NCI-H2171 treated with DMSO at 0.1 percent for 48 hours (cell line): ENCODE measurements at places on chromosomes 6 and 20.
A peak's percentile ranks its signal among the peaks of the same experiment; 100 is the strongest.

DNA sequence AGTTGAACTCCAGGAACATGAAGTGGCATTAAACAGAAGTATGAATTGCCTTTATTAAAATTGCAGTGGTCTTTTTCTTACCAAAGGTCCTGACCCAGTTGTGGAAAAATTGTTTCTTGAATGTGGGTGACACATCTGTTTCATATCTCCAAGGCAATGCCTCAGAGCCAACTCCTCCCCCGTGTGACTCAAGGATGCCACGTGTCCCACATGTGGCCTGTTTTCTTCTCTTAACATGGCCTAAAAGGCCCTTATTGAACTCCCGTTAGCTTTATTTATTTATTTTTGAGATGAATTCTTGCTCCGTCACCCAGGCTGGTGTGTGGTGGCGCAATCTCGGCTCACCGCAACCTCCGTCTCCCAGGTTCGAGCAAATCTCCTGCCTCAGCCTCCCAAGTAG lies 128.4 kb upstream of the ESR1 start:
- DNase-seq, result no peak

DNA sequence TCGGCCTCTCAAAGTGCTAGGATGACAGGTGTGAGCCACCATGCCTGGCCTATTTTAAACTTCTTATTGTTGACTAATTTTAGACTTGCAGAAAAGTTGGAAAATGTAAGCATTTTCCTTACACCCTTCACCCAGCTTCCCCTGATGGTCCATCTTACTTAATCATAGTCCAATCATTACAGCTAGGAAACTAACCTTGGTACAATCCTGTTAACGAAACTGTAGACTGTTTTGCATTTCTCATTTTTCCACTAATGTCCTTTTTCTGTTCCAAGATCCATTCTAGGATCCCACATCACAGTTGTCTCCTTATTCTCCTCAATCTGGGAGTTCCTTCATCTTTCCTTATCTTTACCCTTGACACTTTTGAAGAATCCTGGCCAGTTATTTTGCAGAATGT lies 659 bp upstream of the GFRA4 start:
- no peak for DNase-seq

DNA sequence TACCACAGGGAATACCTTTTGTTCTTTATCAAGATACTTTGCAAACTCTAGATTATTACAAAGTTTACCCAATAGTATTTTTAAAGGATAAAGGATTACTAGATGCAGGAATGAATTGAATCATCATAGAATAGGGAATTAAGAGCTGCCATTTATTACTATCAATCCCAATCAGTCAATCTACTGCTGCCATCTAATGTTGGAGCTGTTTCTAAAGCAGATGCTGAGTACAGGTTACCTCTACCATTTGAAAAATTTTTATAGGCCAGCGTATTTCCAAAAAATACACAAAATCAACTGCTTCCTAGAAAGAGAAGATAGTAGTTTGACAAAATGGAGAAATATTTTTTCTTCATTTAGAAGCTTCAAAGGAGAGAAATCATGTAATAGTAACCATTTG lies 520.4 kb downstream of the ADGRB3 start:
- no peak for DNase-seq

DNA sequence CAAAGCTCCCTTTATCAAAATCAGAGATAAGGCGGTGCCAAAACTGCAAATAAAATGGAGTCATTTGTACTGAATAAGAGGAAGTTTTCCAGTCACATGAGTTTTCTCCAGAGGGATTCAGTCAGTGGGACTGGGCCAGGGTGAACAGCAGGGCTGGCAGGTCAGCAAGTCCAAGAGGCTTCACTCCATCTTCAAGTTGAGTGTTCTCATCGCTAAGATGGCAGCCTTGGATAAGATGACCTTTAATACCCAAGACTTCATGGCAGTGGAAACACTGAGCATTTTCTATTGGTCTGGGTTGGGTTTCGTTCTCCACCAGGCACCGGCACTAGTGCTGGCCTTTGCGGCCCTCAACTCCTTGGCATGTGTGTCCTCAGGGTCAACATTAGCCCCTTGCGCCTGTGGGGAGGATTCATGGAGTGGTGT lies 29.3 kb upstream of the IGF2R start:
- DNase-seq, result no peak

DNA sequence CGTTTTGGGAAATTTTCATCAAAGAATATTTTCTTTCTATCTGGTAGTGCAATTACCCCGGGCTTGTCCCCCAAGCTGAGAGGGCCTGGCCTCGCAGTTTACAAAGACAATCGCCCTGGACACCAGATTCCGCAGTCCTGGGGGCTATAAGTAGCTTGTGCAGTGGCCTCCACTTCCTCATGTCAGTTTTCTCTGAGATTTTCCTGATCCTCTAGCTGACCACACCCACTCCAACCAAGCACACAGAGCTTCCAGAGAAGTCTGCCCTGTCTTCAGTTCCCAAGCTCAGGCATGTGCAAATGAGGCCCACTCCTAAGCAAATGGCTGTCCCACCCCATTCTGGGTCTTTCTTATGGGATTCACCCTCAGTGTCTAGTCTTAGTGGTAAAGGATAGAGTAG lies 245.3 kb downstream of the MAFB start:
- no peak for DNase-seq

GRCh38 chr20:13800728-13801134 lies 15.9 kb downstream of the NDUFAF5 start:
- peak; percentile 99 for DNase-seq

DNA sequence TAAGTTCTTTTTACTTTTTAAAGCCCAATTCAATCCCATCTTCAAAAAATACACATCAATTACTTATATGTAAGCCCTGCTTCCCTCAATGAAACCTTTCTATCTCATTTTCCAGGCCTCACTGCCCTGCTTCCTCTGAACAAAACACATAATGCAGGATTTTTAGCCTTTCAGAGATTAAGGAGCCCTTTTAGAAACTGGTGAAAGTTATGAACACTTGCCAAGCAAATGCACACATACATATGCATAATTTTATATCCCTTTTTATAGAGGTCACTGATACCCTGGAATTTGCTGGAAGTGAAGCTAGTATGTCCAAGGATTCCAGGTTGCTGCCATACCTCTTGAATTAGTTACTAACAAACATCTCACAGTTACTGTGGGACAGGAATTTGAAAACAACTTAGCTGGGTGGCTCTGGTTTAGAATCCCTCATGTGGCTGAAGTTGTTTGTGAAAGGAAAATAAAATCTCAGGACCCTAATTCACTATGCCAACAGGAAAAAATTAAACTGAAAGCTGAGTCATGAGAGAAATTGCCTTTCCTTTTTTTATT lies 75.8 kb downstream of the UBE3D start:
- no peak for DNase-seq
